ENCODE measurements at places on chromosomes 13 and 19.

- H3K4me1 ChIP-seq: no peaks in the 10 kb centered on the region
- no peaks in the 10 kb centered on the region for H3K27me3 ChIP-seq
- no peak for DNase-seq
- H3K27ac ChIP-seq: no peak overlapping the region
- H3K36me3 ChIP-seq: no peaks in the 10 kb centered on the region
Measured at GRCh38 chr19:42207767-42208271, 9.7 kb downstream of the DEDD2 start.

- H3K4me3 ChIP-seq: no peak overlapping the region
- no peaks in the 10 kb centered on the region for H3K36me3 ChIP-seq
- H3K27me3 ChIP-seq: no peaks in the 10 kb centered on the region
- H3K4me1 ChIP-seq: peaks cover 10% of the 10 kb centered on the region
- no peak for DNase-seq
Measured at GRCh38 chr19:18480006-18480691, 41.7 kb downstream of the ELL start.

- H3K27me3 ChIP-seq: no peaks in the 10 kb centered on the region
- H3K4me3 ChIP-seq: no peak overlapping the region
- no peaks in the 10 kb centered on the region for H3K36me3 ChIP-seq
- H3K27ac ChIP-seq: no peak overlapping the region
- H3K4me1 ChIP-seq: no peaks in the 10 kb centered on the region
Measured at GRCh38 chr13:30151388-30151787, 156.0 kb downstream of the KATNAL1 start.

DNA sequence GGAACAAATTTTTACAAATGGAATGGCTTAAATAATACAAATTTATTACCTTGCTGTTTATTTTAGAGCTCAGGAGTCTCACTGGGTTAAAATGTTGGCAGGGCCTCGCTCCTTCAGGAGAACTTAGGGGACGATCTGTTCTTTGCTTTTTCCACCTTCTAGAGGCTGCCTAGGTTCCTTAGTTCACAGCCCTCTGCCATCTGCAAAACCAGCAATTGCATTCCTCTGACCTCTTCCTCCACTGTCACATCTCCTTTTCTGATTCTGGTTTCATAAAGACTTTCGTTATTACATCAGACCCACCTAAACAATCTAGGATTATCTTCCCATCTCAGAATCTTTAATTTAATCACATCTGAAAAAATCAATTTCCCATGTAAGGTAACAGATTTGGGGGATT lies 249.6 kb upstream of the SPRY2 start:
- no peak overlapping the region for H3K4me3 ChIP-seq
- no peak for DNase-seq
- no peaks in the 10 kb centered on the region for H3K36me3 ChIP-seq

DNA sequence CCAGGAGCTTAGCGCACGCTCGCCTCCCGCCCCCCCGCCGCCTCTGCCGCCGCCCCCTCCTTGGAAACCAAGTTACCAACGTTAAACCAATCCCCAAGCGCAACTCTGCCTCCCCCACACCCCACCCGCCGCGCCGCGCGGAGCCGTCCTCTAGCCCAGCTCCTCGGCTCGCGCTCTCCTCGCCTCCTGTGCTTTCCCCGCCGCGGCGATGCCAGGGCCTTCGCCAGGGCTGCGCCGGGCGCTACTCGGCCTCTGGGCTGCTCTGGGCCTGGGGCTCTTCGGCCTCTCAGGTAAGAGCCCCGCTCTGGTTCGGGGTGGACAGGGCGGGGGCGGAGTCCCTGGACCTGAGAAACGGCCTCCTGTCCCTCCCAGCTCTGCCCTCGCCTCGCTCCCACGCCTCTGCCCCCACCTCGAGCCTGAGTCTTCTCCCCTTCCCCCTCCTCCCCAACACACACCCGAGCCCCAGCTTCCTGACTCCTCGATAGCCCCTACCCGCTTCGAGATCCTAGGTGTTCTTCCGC lies at the start of gene ICAM5:
Gene ICAM5, plus strand, starts transcription at position 117 of the 521 bp plus-strand sequence. Its CDS starts 92 bp downstream, at position 209.
- no peaks in the 10 kb centered on the region for H3K36me3 ChIP-seq
- no peaks in the 10 kb centered on the region for H3K27me3 ChIP-seq
- H3K4me3 ChIP-seq: no peak within 1 kb of the TSS
- peaks cover 11% of the 10 kb centered on the region for H3K4me1 ChIP-seq

- no peak for DNase-seq
- H3K36me3 ChIP-seq: no peaks in the 10 kb centered on the region
- peak overlapping the region; percentile 18 for H3K4me3 ChIP-seq
- H3K27ac ChIP-seq: no peak overlapping the region
- H3K27me3 ChIP-seq: no peaks in the 10 kb centered on the region
Measured at GRCh38 chr19:3607303-3608078, 816 bp upstream of the TBXA2R start.

- no peaks in the 10 kb centered on the region for H3K36me3 ChIP-seq
- no peak overlapping the region for H3K27ac ChIP-seq
- no peaks in the 10 kb centered on the region for H3K27me3 ChIP-seq
- peaks cover 8% of the 10 kb centered on the region for H3K4me1 ChIP-seq
- no peak overlapping the region for H3K4me3 ChIP-seq
Measured at GRCh38 chr13:42486711-42487198, 87.2 kb upstream of the TNFSF11 start.

GRCh38 chr13:95536632-95537241 lies 15.8 kb upstream of the CLDN10 start:
- peak; percentile 46 for DNase-seq
- H3K4me3 ChIP-seq: no peak overlapping the region
- H3K36me3 ChIP-seq: no peaks in the 10 kb centered on the region
- H3K27ac ChIP-seq: no peak overlapping the region
- H3K27me3 ChIP-seq: no peaks in the 10 kb centered on the region

- DNase-seq: no peak
- no peaks in the 10 kb centered on the region for H3K4me1 ChIP-seq
- H3K4me3 ChIP-seq: no peak overlapping the region
- no peaks in the 10 kb centered on the region for H3K36me3 ChIP-seq
- H3K27me3 ChIP-seq: no peaks in the 10 kb centered on the region
Measured at GRCh38 chr19:6958791-6959190, 62.4 kb downstream of the MBD3L2B start.

DNA sequence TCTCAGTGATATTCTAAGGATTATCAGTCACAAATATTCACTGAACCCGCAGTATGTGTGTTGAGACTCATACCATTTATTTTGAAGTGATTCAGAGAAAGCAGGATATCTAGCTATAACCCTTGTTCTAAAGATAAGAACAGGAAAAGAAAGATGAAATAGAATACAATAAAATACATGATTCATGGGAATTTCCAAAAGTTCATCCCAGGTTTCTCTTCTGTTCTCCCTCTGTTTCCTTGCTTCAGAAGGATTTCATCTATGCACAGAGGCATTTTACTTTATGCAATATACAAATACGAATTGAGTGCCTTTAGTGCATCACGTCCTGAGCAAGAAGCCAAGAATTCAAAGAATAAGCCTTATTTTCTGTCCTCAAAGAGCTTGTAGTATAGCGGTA lies 274.4 kb upstream of the GPC6 start:
- H3K36me3 ChIP-seq: no peaks in the 10 kb centered on the region
- no peak overlapping the region for H3K4me3 ChIP-seq
- H3K4me1 ChIP-seq: no peaks in the 10 kb centered on the region

GRCh38 chr13:33286128-33286527 lies 573 bp upstream of the STARD13 start:
- peak overlapping the region; percentile 86 for H3K27ac ChIP-seq
- DNase-seq: no peak
- no peaks in the 10 kb centered on the region for H3K27me3 ChIP-seq
- peak overlapping the region; percentile 66 for H3K4me3 ChIP-seq

DNA sequence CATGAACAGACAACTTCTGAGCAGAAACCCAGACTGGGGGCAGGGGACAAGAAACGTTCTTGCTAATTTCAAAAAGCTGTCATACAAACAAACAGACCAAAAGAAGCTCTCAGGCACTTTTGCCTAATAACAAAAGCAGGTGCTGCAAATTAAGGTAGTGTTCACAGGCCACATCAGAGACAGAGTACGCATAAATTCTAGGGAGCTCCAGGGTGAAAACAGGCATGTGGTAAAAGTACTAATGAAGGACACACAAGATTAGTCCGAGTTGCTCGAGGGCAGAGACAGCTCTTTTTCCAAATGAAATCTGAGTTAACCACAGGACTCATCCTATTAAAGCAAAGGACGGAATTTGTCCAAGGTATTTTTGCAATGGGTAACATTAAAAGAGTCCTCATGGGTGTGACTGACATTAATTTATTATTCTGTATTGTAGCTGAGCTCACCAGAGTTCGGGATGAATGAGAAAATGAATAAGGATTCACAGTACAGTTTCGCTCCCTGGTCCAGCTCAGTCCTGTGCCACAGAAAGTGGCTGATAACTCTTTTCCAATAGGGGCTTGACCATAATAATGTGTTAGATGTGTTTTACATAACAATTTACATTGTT lies 197.3 kb downstream of the LHFPL6 start:
- no peak for DNase-seq
- H3K36me3 ChIP-seq: no peaks in the 10 kb centered on the region
- H3K4me3 ChIP-seq: no peak overlapping the region
- H3K27me3 ChIP-seq: no peaks in the 10 kb centered on the region
- H3K4me1 ChIP-seq: no peaks in the 10 kb centered on the region
- H3K27ac ChIP-seq: no peak overlapping the region

- no peaks in the 10 kb centered on the region for H3K4me1 ChIP-seq
- DNase-seq: no peak
- no peaks in the 10 kb centered on the region for H3K27me3 ChIP-seq
- no peak overlapping the region for H3K27ac ChIP-seq
- H3K36me3 ChIP-seq: no peaks in the 10 kb centered on the region
Measured at GRCh38 chr13:113744197-113745000, 14.6 kb upstream of the TMEM255B start.

All from pancreas (tissue), 10 donors.